ENCODE measurements at places on chromosomes 12 and 14.

GRCh38 chr12:66495709-66496108, 183.2 kb downstream of the GRIP1 start:
- no peak for DNase-seq

- no peak for DNase-seq
Measured at GRCh38 chr14:20530771-20531571, 25.6 kb downstream of the RNASE10 start.

GRCh38 chr12:132389526-132390286, 60.3 kb upstream of the GALNT9 start:
- DNase-seq = no peak

DNA sequence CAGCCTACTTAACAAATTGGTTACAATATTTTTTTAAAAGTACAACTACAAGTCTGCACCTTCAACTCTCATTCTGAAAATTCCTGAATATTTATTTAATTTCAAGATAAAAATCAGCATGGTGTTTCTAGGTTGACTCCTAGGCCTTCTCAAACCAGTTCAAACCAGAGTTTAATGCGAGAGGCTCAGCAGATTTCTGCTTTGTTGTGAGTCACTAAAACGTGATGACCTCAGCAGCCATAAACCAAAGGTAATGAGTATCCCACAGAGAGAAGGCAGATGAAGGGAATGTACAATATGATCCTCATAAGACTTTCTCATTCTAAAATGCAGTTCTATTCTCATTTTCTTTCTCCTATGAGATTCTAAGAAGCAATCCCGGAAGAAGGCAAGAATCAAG, 1.5 kb downstream of the PRDM4 start:
- no peak for DNase-seq

DNA sequence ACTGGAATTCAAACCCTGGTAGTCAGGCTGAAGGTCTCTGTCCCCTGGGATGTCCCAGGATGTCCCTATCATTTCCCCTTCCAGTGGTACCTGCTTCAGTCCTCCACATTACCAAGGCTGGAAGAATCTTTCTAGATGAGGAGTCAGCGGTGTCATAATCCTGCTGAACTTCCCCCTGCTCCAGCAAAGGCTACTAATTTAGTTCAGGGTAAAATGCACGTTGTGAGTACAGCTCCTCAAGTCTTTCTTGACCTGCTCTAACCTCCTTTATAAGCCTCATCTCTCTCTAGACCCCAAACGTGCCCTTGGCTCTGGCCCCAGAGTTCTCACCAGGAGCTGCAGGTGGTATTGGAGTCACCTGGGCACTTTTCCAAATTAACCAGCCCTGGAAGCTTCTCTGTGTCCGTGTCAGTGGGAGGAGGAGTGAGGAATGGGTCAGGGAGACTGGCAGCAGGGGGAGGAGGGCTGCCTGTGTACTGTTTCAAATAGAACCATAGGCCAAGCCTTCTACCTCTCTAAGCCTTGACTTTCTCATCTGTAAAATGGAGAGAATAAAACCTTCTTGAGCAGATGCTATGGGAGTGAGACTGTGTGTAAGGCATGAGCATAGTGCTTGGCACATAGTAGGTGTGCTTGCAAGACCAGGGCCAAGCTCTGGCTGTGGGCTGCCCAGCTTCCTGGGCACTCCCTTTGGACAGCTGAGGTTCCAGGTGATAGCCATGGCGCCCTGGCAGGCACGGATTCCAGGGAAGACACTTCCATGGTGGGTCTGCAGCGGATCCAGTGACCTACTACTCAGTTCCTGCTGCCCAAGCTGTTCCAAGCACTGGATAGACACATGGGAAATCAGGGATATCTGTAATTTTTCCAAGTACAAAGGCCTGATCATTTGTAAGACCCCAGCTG, 24.5 kb downstream of the ASB2 start:
- no peak for DNase-seq

DNA sequence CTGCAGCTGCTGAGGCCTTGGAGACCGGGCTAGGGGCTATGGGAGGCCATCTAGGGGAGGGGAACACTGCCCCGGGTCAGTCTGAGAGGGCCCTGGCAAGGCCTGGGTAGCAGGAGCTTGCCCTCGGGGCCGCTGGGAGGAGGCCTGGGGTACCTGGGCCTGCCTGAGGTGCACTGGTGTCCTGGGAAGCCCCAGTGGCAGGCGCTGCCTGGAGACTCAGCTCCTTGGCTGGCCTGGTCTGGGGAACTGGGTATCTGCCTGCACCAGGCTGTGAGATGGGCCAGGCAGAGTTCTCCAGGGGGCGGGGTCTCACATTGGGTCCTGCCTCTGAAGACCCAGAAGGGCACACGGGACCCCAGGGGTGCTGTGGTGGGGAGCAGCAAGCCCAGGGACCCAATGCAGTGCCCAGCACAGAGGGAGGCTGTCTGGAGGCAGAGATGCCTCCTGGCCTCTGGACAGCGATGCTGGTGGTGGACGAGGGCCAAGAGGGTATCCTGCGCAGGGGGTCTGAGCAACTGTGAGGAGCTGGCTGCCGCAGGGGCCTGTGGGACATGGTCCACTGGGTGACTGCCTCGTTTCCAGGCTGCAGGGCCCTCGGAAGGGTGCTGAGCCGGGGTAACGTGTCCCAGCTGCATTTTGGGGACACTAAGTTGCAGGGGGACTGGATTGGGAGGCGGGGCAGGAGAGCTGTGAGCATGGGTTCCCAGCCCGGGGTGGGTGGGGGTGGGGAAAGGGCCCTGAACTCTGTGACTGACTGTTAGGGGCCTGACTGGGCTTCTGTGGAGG, 7.4 kb upstream of the MTA1 start:
- no peak for DNase-seq

DNA sequence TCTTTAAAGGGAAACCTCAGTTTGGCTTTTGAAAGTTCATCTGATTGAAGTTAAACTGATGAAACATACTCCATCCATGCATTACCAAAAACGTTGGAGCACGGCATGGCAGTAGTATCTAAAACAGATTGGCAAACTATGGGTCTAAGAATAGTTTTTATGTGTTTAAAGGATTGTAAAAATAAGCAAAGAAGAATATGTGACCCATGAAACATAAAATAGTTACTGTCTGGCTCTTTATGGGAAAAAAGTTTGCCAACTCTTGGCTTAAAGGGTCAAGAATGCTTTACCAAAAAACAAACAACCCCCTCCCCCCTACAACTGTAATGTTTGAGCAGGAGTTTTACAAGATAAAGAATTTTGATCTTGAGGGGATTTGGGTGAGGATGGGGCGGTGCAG, 32.6 kb downstream of the TRAF3 start:
- no peak for DNase-seq

GRCh38 chr14:103378038-103378854, 7.0 kb upstream of the MARK3 start:
- DNase-seq = no peak

DNA sequence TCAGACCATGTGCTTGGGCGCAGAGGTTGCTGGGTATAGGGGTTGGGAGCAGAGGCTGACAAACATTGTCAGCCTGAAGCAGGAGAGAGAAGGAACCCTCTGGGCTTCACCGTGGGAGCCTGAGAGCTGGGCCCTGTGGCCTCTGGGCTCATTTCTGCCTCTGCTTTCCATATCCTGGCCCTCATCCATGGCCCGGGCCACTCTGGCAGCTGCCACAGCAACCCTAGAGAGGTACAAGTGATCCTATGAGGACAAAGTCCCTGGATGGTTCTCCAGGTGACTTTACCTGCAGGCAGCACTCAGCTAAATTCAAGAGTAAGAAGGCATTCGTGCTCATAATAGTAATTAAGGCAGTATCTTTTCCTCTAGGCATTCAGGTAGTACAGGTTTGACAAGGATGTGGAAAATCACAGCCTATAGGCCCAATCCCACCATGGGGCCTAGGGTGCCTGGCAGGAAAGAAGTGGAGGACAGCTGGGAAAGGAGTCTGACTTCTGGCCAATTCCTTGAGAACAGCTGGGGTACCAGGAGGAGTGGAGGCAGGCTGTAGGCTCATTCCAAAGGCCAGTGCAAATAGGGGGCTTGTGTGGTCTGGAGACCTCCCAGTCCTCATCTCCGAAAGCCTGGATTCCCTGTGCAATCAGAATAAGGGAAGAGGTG, 3.6 kb upstream of the TTC7B start:
- DNase-seq = no peak

DNA sequence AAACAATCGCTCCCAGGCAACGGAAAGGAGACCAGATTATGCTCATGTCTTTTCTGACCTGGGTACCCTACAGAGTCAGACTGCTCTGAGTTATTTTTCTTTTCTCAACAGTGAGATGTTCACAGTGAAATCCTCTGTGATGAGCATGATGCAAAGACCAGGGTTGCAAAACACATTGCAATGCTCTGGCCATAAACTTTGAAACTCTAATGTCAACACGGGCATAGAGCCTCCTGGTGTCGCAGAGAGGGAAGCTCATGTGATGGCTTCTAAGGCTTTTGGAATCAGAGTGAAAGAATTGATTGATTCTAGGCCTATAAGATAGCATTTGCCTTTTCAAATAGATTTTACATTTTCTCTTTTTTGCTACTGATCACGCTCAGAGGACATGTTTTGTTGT, 193.4 kb downstream of the RASSF9 start:
- no peak for DNase-seq

DNA sequence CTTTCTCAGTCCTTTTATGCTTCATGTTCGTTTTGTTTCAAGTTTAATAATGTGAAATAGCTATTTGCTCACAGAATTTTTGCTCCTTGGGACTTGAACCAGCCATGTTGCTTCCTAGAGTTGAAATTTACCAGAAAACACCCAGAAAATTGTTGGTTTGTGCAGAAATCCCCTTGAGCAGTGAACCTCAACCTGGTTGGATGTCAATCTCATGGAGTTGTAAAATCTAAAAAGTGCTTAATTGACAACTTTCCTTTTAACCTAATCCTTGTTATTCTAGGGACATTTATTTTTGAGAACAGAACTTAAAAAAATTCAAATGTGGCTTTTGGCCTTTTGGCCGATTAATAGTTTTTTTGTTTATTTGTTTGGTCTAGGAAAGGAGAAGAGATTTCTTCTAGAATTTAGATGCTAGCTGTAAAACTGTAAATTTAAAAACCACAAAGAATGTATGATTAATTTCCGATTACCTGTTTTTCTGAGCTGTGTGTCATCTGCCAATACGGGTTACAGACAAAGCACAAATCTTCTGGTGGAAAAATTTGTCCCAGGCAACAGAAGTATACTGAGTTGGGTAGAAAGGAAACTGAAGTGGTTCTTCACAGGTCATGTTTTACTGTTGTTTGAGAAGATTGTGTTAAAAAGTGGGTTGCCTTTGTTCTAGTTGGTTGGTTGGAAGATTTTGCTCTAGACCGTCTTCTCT, 154.4 kb downstream of the FUT8 start:
- DNase-seq = no peak

DNA sequence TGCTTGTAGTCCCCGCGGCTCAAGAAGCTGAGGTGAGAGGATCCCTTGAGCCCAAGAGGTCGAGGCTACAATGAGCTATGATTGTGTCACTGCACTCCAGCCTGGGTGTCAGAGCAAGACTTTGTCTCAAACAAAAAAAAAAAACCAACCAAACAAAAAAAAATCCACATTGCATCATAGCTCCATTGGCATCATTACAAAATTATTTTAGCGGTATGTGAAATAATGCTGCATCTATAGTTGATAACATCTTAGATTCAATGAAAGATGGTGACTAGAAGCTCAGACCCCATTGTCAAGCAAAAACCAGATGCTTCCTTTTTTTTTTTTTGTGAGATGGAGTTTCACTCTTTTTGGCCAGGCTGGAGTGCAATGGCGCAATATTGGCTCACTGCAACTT, 14.8 kb upstream of the PTHLH start:
- DNase-seq = no peak

DNA sequence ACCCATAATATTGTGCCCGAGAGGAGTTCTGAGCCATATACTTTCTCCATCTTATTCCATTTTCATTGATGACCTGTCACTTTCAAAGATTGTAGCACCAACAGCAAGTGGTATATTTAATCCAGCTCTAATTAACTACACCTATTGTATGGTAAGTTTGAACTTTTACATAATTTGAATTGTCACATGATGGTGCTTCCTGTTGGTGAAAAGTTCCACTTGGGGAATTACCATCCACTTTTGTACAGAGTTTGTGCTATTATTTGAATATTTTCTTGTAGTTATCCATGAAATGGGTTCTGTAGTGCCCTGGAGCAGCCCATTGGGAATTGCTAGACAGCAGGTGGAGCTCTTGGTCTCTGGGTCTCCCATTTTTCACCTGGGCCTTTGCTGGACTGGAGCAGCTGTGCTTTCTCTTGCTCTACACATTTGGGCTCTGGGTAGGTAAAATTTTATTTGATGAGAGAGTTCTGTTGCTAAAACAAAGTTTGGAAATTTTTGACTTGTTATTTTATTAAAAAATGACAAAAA, 3.0 kb downstream of the SMCO3 start:
- DNase-seq = no peak

- no peak for DNase-seq
Measured at GRCh38 chr14:55976655-55977054, 141.6 kb upstream of the PELI2 start.

DNA sequence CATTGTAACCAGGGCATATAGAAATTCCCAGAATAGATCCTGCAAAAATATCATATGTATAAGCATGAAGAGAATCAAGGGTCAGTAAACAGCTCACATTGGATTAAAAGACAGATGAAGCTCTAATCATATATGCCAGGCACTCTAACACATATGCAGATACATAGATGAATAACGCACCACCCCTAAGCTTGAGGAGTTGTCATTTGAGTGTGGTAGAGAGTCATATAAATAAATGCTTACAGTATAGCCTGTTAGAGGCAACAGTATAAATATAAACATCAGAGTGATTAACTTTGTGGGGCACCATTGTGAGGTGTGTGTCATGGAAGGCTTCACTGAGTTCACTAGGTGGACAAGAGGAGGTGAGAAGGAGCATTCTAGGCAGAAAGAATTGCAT, 346.7 kb upstream of the PRICKLE1 start:
- no peak for DNase-seq

- DNase-seq = no peak
Measured at GRCh38 chr14:20372796-20373195, 29.4 kb downstream of the PARP2 start.

- no peak for DNase-seq
Measured at GRCh38 chr14:87896393-87897380, 96.3 kb downstream of the GALC start.

GRCh38 chr12:64658892-64659481, 48.7 kb downstream of the RASSF3 start:
- no peak for DNase-seq

DNA sequence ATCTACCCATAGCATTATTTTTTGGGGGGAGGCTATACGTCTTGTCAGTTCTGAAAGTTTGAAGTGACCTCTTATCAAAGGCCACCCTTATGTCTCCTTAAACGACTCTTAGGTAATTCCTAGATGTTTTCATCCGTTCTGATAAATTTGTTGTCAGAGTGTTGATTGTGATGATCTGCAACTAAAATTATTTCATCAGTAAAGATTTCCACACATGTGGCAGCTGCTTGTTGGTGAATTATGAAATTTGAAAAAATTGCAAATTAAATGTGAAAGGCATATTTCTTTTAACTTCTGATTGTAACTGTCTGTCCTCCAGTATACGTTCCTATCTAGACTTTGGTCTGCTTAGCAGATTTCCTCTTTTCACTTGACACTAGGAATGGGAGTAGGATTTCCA, 1.4 kb downstream of the ADIPOR2 start:
- no peak for DNase-seq

GRCh38 chr12:120359128-120359527, 9.8 kb downstream of the MSI1 start:
- no peak for DNase-seq

Measured in cardiac septum (tissue), 1 donor.